ENCODE measurements at places on chromosomes 7 and 10. TPM values are rescaled to one million over a fixed set of nuclear protein-coding genes. Genes with fewer than 3 reads are reported as not detected.

DNA sequence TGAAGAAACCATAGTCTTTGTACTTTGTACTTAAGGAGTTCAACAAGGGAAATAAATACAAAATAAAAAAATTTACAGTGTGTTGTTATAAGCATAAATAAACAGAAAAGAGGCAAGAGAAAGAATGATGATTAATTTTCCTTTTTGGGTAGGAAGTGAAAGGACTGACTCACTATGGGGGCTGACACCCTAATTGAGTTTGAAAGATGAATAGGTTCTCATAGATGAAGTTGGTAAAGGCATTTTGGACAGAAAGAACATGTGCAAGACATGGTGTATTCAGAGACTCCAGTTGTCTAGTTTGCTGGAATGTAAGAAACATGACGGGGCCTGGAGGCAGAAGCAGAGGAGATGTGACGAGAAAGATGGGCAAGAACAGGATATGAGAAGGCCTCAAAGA is 83.7 kb downstream of the VPS50 start:
- DNase-seq, result no peak

CLDN15 gene
- 12.2 TPM for total RNA-seq

GRCh38 chr10:31942892-31943291 is 14.3 kb upstream of the ARHGAP12 start:
- no peak for DNase-seq

CUZD1 gene
- 1.0 TPM for total RNA-seq

PRPS1L1 gene
- not detected for total RNA-seq

- DNase-seq, result no peak
These were observed 48.0 kb downstream of the HSPA12A start for GRCh38 chr10:116694243-116694926.

OR2F2 gene
- not detected for total RNA-seq

- DNase-seq, result no peak
These were observed 441.8 kb downstream of the INHBA start for GRCh38 chr7:41261080-41261479.

DNA sequence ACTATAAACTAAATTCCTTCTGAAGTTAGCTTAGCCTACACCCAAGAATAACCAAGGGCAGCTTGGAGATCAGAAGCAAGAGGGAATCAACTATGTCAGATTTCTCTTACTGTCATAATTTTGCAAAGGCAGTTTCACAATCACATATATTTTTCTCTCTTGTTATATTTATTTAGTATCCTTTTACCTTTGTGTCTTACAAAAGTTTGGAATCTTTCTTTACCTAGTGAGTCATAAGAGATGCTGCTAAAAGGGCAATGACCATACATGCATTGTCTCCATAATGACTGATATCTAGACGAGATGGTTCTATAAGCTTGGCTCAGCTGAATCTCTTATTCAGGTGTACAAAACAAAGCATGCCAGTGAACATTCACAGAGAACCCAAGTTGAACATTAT is 61.1 kb downstream of the PPP1R17 start:
- DNase-seq, result no peak

ADAM12 gene
- total RNA-seq, result 0.36 TPM

DNA sequence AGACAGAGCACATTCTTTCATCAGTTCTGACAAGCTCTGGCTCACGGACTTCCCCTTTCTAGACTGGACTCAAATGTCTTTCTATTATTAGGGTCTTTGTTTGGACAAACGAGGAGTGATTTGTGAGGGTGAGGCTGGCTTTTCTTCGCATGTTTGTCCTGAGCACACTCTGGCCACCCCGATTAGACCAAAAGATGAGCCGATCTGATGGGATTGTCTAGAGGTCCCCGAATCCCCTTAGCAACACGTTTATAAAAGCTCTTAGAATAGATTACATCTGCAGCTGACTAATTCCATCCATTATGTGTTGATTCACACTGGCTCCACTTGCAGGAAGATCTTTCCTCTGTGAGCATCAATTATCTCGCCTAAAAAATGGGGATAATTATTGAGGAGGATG is 675.4 kb upstream of the AUTS2 start:
- no peak for DNase-seq

TAS2R4 gene
- 0.56 TPM for total RNA-seq

MORN4 gene
- 6.5 TPM for total RNA-seq

PDGFA gene
- total RNA-seq, result 6.3 TPM

ABCB4 gene
- total RNA-seq, result not detected

OR6B1 gene
- not detected for total RNA-seq

C10orf71 gene
- not detected for total RNA-seq

DNA sequence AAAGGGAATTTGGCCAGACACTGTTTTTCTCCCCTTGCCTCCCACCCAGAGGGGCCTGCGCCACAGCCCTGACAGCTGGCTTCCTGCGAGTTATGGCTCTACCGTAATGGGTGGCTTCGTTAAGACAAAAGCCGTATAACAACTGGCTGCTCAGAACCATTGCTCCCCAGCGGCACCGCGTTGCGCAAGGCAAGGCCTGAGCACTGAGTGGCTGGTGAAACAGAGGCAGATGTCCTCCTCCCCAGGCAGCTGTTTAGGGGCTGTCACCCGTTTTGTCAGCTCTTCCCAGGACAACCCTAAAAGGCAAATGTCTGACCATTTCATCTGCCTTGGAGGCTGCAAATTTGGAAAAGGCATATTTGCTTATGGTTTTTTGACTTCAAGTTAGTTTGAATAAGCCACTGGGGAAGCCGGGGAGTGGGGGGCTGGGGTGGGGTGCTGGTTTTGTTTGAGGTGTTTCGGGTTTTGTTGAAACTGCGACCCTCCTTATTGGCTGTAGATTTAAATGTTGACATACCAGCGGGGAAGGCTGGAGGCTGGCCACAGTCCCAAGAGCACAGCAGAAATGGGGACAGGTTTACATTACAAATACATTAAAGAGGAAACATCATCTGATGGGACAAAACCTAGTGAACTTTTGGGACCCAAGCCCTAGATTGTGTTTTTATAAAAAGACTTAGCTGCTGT is 681 bp upstream of the SPOCK2 start:
- peak; percentile 76 for DNase-seq

- no peak for DNase-seq
These were observed 21.5 kb downstream of the POLL start for GRCh38 chr10:101566333-101567164.

ASAH2 gene
- 3.0 TPM for total RNA-seq

DNA sequence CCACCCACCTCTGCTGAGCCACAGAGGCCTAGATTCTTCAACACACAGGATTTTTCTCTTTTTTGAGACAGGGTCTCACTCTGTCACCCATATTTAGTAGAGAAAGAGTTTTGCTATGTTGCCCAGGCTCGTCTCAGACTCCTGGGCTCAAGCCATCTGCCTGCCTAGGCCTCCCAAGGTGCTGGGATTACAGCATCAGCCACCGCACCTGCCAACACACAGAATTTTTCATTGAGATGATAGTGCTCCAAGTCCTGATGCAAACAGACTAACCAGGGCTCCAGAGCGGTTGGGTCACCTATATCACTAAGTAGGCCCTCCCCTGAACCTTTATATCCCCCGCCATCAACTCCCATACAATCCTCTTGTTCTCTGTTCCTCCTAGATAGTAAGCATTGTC is 24.4 kb upstream of the ADRB1 start:
- no peak for DNase-seq

NXPH1 gene
- not detected for total RNA-seq

DNA sequence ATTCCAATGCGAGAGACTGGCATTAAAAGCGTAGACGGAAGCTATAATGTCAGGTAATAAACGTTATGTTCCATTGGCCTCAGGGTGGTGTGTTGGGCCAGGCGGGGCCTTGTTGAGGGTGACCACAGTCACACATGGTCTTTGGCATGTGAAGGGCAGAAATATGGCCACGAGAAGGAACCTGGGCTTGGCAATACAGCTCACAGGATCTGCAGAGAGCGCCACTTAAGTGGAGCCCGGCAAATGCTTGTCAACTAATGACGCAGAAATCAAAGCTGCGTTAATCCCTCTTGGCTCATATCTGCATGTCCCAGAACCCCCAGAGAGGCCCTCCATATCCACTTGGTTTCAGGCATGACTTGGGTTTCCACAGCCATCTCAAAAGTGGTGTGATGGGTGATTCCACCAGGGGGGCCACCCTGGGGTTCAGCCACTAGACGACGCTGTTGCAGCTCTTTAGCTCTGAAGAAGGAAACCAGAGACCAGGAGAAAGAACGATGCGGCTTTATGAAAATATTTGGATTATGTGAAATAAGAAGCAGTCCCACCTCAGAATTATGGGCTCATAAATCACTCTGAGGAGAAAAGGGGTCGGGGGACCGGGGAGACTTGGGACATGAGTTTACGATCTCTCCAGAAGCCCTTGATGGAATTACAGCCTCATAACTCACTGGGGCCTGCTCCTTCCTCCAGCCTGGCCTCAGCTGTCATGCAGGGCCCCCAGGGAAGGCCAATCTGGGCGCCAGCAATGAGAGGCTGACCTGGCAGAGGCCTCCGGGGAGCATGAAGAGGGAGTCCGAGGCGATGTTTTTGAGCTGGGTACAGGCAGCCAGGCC is 462.5 kb downstream of the PLXNA4 start:
- no peak for DNase-seq

GNG11 gene
- total RNA-seq, result not detected

- DNase-seq, result peak; percentile 43
These were observed 14.1 kb upstream of the DDIT4 start for GRCh38 chr10:72259491-72260238.

CHN2 gene
- total RNA-seq, result 0.53 TPM

PCLO gene
- 0.02 TPM for total RNA-seq

DNA sequence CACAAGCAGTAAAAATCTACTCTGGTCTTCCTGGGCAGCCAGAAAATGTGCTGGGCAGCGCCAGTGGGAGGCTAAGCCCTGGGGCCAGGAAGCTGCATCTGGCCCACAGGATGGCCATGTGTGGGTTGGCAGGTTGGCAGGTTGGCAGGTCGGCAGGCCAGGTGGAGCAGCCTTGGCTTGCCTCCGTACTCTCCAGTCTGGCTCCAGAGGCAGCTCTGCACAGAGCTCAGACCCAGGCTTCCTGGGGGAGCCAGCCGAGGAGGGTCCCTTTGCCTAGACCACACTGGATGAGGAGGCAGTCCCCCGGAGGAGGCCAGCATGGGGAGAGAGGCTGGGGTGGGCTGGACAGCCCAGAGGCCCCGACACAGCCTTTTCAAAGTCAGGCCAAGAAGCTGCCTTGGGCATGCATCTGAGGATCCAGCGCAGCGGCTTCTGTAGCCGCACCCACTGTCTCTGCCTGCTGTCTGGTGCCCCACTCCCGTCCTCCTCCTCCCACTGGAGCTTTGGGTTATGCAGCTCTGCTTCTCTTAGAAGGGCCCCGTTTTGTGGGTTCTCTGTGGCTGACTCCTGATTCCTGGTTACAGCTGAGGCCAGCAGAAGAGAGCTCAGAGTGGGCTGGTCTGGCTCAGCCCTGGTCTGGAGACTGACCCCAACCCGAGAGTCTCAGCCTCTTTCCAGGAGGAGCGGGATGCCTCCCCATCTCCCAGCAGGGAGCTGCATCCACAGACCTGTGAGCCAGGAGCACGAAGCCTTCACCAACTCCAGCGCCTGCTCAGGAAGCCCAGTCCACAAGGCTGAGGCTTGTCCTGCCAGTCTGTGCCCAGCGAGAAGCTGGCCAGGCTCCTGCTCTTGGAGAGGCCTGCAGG is 44.6 kb downstream of the CFAP46 start:
- DNase-seq, result no peak

CRYGN gene
- total RNA-seq, result not detected

- DNase-seq, result no peak
These were observed 963.7 kb downstream of the REEP3 start for GRCh38 chr10:64484811-64485330.

- no peak for DNase-seq
These were observed 1.1 kb downstream of the NDUFB2 start for GRCh38 chr7:140697447-140698143.

DNA sequence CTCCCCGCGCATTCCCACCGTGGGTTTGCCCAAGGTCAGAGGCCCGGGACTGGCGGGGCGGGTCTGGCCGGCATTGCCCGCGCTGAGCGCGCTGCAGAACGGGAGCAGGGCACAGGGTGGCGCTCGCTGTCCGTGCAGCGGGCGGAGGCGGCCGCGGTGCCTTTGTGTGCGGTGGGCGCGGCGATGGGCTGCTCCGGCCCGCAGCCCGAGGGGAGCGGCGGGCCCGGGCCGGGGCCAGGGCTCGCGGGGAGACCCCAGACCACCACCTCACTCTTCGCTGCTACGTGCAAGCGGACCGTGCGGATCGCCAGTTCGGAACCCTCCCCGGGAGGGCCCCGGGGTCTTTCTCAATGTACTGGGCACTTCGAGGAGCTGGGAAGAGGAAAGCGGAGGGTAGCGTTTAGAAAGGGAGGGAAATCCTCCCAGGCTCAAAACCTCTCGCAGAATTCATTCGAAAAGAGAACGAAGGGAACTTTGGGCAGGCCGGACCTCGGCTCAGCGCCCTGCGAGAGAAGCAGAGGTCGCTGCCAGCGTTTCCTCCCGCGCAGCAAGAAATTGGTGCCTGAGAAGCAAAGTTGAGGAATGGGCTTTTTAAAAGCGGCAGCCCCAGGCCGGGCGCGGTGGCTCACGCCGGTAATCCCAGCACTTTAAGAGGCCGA is 8.5 kb downstream of the SP8 start:
- no peak for DNase-seq

GRCh38 chr7:44065431-44066110 is at the start of gene PGAM2:
Gene PGAM2 (minus strand): TSS chr7:44065567. CDS start chr7:44065529, 38 bp downstream.
- peak; percentile 37 for DNase-seq

GRCh38 chr10:126669168-126669567 is 1.3 kb downstream of the C10orf90 start:
- no peak for DNase-seq

ASZ1 gene
- not detected for total RNA-seq

DNA sequence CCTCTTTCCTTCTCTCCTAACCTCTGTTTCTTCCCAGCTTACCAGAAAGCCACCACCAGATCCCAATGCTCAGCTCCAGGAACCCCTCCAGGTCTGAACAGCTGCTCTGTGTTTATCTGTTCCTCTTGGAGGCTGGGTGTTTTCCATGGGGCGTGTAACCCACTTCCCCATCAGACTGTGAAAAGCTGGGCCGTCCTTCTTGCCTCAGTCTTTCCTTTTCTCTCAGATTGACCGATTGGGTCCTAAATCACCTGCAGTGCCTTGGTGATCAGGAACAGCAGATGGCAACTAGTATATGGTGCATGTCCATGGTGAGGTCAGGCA is 4.8 kb downstream of the SH3PXD2A start:
- DNase-seq, result no peak

- DNase-seq, result no peak
These were observed 223.9 kb upstream of the POM121L12 start for GRCh38 chr7:52811537-52811936.

C10orf53 gene
- total RNA-seq, result not detected

- peak; percentile 46 for DNase-seq
These were observed 73.7 kb downstream of the FOXL3 start for GRCh38 chr7:363626-364025.

GRCh38 chr7:89064831-89065230 is 269.3 kb upstream of the TEX47 start:
- no peak for DNase-seq
